ENCODE measurements at places on chromosomes 3 and 15.

DNA sequence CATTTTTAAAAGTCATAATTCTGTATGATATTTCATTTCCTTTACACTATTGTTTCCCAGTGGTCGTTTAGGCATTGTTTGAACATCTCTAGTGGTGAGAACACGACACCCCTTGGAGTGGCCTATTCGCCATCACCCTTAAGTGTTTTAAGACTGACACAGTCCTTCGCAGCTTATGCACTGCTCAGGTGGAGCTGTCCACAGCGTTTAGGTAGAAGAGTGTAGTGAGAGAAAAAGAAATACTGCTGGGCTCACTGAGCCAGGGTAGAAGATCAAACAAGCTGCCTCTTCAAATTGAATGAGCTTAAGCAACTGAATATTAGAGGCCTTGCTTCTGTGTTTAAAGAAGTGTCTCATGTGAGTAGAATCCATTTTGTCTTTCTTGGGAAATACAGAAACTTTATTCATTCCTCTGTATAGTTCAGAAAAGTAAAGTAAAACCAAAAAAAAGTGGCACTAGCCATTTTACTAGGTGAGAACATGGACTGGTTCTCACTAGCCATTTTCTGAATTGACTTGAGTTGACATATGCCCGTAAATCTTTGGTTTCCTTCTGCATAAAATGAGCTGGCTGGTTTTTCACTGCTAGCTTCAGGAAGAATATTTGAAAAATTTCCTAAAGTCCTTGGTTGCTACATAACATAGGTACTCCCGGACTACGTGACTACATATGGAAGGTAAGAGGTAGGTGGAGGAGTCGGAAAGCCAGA lies 155.9 kb downstream of the P3H2 start:
- no peak for DNase-seq

DNA sequence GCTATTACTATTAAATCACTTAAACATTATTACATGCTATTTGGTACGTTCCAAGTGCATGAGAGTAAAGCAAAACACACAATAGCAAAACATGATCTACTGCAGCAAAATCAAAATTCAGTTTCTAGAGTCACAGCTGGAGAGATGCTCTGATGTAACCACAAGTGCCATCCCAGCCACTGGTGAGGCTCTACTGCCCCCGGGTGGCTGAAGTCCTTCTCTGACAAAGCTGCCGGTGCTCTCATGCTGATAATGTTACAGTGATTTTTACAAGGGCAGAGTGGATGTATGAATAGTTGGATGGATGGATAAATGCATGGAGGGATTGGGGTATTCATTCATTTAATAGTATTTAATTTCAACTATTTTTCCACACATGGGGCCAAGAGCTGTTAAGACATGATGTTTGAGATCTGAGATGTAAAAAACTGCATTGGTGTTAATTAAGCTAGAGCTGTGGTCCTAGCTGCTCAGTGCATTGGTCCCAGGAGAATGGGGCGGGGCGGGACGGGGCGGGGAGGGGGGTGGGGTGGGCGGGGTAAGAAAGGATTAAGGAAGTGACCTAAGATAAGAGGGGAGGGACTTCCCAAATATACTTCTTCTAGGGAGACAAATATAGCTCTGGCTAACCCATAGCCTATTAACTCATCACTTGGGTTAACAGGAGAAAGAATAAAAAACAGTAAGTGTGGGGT lies 5.3 kb upstream of the SPESP1 start:
- peak; percentile 84 for DNase-seq

- no peak for DNase-seq
These were observed 1.6 kb upstream of the DNAH12 start for GRCh38 chr3:57545636-57546268.

DNA sequence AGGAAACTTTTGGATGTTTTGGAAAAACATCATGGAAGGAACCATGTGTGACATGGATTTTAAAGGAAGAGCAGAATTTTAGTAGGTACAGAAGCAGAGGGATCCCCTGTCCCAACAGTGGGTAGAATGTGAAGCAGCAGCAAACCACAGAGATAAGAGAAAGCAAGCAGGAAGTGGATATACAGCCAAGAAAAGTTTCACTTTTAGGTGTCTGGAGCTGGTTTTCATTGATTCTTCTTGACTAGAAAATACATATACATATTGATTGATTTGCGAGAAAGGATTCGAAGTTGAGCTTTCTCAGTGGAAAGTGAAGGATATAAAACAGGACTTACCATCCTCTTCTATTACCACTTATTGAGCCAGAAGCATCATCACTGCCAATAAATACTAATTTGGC lies 133.5 kb downstream of the KCNMB2 start:
- no peak for DNase-seq

GRCh38 chr3:120780977-120781376 lies 38.4 kb downstream of the GTF2E1 start:
- peak; percentile 80 for DNase-seq

GRCh38 chr3:121970047-121970446 lies 52.0 kb downstream of the ILDR1 start:
- no peak for DNase-seq

DNA sequence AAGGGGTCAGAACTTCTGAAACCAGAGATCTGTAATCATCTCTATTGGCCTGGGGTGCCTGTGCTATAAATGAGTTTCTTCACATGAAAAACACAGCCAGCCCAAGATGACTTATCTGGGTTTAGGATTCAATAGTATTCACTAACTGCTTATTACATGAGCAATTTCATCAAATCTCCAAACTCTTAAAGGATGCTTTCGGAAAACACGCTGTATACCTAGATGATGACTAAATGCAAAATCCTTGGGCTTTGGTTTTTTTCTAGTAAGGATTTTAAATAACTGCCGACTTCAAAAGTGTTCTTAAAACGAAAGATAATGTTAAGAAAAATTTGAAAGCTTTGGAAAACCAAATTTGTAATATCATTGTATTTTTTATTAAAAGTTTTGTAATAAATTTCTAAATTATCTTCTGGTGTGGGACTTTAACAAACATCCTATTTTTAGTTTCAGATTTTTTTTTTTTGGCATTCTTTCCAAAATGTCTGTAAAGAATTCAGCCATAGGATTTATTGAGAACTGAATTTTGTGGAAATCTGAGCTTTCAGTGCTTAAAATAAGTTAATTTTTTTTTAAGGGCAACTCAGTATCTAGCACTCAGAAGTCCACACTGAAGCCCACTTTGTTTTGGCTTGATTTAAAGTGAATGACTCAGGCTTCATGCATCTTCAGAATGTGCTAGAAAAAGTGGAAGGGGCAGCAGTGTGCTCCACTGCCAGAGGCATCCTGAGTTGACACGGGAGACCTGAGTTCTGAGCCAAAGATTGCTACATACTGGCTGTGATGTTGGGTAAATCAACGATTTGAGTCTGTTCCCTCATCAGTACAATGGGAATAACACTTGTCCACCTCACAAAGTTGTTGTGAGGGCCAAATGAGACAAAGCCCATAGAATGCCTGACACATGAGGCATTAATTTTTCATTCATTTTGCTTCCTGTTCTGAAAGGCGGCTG lies 18.7 kb downstream of the TMEM43 start:
- peak; percentile 98 for DNase-seq

- no peak for DNase-seq
These were observed 8.1 kb downstream of the ZXDC start for GRCh38 chr3:126467611-126467955.

DNA sequence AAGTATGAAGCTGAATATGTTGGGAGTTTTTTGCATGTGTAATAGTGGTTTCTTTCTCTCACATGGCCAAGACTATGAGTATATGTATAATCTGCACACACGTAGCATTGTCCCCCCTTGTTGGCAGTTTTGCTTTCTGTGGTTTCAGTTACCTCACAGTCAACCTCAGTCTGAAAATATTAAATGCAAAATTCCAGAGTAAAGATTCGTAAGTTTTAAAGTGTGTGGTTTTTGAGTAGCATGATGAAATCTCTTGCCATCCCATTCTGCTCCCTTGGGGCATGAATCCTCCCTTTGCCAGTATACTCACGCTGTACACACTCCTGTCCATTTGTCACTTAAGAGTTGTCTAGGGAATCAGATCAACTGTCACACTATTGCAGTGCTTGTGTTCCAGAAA lies 742.0 kb upstream of the CCDC54 start:
- DNase-seq: peak; percentile 46

DNA sequence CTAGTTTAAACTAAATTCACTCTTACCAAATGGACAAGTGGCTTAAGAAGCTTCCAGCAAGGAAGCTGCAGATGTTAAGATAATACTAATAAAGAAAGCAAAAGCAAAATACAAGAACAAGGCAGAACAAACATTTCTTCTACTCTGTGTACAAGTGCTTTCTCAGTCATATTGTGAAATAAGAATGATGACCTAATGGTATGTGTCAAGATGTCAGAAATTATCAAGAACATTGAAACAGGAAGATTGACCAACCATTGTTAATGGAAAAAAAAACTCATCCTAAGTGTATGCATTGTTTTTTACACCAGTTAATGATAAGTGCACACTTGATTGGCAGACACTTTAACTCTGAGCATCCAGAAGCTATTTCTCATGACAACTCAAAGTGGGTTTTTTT lies 65.4 kb upstream of the P2RY1 start:
- peak; percentile 43 for DNase-seq

GRCh38 chr3:98956008-98956407 lies 54.5 kb upstream of the DCBLD2 start:
- no peak for DNase-seq

DNA sequence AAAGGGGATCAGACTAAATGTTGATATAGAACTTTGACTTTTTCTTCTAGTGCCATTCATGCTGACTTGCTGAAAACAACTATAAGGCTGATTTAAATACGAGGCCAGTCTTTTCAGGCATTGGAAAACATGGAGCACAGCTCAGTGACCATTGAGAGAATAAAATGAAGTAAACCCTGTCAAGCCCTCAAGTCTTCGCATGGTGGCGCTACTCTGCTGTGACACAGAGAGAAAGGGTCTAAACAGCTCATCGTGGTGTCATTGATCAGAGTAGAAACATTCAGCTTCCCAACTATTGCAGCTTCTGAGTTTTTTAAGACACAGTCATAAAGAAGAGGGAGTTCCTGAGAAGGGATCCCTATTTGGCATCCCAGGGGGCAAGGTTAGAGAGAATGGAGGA lies 716.2 kb downstream of the DIPK2A start:
- DNase-seq: peak; percentile 5

GRCh38 chr15:70559265-70560239 lies 203.8 kb downstream of the UACA start:
- peak; percentile 18 for DNase-seq

DNA sequence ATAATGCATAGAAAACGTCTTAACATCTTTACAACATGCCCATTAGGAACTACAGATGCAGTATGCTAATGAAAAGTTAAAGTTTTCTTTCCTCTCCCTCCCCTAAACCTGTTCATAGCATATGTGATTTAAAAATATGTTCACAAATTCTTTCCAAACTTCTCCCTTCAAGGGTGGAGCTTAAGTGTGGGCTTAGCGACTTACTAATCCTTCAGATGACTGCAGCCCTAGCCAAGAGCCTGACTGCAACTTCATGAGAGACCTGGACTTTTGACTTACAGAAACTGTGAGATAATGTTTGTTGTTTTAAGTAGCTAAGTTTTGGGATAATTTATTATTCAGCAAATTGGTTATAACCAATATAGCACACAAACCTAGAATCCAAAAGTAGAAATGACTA lies 22.0 kb upstream of the ANXA2 start:
- peak; percentile 69 for DNase-seq

- no peak for DNase-seq
These were observed 1038.8 kb upstream of the GBE1 start for GRCh38 chr3:82800248-82800647.

DNA sequence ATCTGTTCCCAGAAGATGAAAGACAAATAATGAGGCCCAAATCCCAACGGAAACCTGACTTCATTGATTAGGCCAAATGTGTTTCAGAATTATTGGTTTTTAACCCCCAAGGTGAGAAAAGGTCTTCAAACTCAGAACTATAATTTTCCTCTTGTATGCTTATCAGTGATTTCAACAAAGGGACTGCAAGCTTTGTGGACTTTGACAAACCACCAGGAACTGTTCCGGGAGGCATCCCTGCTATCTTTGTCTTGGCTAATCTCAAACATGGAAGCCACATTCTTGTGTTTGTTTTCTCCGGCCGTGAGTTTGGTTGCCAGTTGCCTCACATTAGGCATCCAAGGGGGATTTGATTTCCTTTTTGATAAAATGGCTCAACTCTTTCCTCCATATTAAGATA lies 19.5 kb downstream of the ARHGEF3 start:
- DNase-seq: no peak

DNA sequence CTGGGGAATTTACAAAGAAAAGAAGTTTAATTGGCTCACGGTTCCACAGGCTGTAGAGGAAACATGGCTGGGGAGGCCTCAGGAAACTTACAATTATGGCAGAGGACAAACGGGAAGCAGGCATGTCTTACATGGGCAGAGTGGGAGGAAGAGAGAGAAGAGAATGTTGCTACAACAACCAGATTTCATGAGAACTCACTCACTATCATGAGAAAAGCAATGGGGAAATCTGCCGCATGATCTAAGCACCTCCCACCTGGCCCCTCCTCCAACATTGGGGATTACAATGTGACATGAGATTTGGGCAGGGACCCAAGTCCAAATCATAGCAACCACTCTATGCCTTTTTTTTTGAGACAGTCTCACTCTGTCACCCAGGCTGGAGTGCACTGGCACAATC lies 28.8 kb downstream of the PCNP start:
- no peak for DNase-seq

DNA sequence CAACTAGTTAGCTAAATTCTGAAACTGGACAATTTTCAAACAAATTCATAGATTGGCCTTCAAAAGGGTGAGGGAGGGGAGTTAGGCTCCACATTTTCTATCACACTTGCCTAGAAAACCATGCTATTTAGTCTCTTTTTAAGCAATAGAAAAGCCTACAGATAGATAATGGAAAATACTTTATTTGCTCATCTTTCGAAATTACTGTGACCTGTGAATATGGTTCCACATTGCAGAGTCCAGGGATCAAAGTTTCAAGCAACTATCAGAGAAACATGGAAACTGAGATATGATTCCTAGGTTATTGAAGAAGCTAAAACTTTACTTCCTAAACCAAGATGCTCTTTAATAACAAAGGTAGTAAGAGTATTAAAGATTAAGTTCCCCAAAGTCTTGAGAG lies 176.6 kb upstream of the NECTIN3 start:
- DNase-seq: no peak

GRCh38 chr3:12957824-12958792 lies 115.1 kb downstream of the IQSEC1 start:
- DNase-seq: no peak

GRCh38 chr15:31177951-31178350 lies 76.4 kb upstream of the TRPM1 start:
- no peak for DNase-seq

DNA sequence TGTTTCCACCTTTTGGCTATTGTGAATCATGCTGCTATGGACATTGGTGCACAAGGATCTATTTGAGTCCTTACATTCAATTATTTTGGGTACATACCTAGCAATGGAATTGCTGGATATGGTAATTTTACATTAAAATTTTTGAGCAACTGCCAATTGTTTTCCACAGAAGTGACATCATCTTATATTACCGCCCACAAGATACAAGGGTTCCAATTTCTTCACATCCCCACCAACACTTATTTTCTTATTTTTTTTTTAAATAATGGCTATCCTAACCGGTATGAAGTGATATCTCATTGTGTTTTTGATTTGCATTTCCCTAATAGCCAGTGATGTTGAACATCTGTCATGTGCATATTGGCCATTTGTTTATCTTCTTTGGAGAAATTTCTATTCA lies 22.5 kb upstream of the NPTN start:
- no peak for DNase-seq

Measured in cardiac fibroblast (primary cell).